ENCODE measurements at places on chromosomes 4 and X.

DNA sequence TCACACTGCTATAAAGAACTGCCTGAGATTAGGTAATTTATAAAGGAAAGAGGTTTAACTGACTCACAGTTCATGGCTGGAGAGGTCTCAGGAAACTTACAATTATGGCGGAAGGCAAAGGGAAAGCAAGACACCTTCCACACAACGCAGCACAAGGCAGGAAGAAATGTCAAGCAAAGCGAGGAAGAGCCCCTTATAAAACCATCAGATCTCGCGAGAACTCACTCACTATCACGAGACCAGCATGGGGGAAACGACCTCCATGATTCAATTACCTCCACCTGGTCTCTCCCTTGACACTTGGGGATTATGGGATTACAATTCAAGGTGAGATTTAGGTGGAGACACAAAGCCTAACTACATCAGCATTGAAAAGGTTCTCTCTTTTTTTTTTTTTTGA, 39.6 kb downstream of the PALLD start:
- DNase-seq: no peak

DNA sequence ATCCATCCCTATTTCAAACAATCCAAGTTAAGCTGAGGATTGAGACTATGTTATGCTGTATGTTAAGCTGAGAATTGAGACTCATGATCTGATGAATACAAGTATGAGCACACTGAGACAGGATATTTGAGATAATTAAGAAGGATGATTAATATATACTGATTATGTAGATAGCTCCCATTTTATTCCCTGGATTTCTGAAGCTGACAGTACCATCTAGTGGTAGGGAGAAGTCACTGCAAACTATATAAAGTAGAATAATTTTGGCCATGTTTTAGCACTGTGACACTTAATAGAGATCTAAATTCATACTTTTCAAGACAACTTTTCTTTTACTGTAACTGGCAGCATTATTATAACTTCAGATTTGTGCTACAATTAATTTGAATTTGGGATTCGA, 63.8 kb upstream of the HPRT1 start:
- no peak for DNase-seq

- DNase-seq: no peak
Observed at GRCh38 chr4:138049355-138049754, 192.8 kb downstream of the SLC7A11 start.

DNA sequence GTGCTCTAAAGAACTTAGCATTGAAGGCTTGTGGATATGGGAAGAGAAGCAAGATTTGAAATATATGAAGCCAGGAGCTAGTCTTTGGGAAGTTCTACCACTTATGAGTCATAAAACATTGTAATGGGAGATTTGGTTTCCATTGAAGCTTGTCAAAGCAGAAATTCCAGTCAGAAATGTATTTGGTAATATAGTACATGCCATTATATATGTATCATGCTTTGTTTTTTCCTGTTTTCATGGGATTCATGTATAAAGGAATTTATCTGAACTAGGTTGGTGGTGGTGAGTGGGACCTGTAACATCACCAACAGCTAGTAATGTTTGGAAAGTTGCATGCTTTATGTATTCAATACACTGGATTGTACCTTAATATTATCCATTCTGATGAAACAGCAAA, 14.6 kb upstream of the DCAF8L2 start:
- no peak for DNase-seq

- no peak for DNase-seq
Observed at GRCh38 chr4:24273136-24273535, 311.2 kb downstream of the DHX15 start.

DNA sequence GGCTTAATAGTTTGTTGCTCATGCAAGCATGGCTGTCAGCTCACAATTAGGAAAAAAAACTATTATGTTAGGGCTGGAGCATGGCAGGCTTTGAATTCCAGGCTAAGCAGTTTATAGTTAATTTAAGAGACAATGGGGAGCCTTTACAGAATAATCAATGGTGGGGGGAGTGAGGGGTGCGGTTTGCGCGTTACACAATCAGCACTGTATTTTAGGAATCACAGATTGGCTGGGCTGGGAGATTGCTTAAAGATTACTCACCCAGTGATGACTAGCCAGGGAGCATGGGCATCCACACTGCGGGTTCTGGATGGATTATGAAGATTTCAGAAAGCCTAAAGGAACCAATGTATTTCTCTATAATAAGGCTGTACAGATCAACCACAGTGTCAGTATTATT, 186.6 kb downstream of the SOX3 start:
- DNase-seq: no peak

- DNase-seq: no peak
Observed at GRCh38 chrX:139560221-139560620, 29.7 kb downstream of the F9 start.

DNA sequence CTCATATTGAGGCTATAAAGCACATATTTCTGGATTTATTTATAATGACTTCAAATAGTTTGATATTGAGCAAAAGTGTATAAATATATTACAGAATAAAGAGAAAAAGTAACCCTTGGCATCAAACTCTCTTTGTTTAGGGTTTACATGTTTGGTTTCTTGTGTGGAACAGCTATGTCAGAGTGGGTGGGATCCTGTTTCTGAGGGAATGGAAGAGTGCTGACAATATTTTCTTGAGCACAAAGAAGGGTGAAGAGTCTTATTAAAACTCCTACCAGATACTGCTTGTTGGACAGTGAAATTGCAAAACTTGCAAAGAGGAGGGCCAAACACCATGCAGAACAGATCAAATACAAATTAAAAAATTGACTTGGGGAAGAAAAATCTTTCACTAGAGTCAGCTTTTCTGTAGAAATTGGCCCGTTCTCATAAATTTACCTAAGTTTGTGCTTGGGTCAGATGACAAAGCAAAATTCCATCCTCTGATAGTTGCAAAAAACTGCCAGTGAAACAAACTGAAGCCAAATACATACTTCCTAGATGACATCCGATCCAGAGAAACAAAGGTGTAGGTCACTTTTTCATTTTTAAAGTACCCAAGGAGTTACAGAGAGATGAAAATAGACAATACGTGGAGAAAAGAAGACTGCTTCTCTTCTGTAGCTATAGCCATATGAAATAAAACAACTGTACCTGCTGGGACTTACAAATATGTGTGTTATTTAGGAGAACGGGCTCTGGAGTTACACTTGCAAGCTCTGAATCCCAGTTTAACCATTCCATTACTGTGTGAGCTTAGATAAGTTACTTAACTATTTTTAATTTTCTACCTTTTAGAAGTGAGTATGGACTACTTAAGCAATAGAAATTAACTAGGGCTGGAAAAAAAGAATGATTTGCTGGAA, 133.3 kb downstream of the MAML3 start:
- no peak for DNase-seq

DNA sequence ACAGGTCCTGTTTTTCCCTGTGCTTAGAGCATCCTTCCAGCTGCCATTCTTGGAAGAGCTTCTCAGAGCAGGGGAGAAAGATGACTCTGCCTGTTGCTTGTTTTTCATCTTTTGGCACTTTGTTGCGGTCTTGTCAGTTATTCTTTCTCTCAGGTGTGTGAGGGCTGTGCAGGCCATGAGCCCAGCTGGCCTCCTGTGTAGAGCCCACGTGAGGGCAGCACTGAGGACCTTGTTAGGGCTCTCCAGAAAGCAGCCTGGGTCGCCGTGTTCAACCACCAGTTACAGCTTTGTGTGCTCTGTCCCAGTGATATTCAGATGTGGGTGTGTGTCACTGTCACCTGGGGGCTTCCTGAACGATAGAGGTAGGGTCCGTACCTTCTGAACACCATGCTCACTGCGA, 52.8 kb downstream of the NOP14 start:
- DNase-seq: no peak

DNA sequence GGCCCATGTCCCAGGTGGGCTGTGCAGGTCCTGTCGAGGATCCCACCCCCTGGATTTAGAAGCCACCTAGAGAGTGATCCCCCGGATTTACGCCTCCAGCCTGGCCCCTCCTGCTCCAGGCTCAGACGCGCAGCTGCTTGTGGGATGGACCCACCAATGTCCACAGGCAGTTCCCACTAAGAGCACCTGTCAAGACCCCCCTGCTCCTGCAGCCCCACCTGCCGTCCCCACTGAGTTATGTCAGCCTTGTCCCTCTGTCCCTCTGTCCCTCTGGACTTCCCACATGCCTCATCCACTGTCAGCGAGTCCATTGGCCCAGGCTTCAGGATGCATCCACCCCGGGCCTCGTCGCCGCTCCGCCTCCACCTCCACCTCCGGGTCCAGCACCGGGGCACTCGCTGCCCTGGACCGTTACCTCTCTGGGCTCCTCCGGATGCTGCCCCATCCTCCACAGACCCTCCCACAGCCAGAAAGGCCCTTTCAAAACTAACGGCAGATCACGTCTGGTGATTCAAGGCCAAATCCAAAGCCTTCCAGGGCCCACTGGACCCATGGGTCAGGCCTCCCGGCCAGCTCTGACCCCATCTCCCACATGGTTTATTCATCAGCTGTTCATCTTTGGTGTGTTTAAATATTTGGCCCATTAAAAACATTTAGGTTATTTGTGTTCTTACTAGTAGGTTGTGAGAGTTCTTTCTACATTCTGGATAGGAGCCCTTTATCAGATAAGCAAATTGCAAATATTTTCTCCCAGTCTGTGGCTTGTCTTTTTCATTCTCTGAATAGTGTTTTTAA, 28.3 kb downstream of the HTRA3 start:
- DNase-seq: no peak

- no peak for DNase-seq
Observed at GRCh38 chr4:31983677-31984076, 1263.5 kb downstream of the PCDH7 start.

DNA sequence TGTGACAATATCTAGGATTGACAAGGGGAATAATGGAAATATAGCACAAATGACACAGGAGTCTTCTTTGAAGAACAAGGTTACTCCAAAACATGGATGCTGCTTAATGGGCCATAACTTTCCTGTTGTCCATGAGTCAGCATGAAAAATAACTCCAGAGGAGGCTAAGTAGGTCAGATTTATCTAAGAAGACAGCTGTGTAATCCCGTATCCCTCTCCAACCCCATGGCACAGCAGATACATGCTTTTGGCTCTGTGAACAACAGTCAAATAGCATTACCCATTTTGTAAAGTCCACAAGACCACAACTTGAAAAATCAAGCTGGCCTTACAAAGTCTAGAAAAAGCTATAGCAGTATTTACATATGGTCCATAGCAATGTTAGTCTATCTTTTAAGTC, 2.1 kb upstream of the TMEM131L start:
- no peak for DNase-seq

DNA sequence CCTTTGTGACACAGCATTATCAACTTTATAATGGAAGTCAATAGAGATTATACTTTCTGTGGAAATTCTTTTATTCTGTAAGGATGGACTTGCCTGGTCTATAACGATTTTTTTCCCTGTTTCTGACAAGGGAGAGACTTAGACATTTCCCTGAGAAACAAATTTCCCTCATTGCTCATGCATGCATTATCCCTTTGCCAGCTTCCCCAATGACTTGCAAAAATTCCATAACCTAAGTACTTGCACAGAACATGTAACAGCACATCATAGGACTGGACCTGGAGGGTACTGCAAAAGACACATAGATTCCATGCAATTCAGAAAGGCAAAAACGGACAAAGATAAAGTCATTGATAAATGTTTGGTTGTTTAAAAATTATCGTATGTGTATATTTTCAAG, 166.7 kb downstream of the FHIP1A start:
- DNase-seq: no peak

DNA sequence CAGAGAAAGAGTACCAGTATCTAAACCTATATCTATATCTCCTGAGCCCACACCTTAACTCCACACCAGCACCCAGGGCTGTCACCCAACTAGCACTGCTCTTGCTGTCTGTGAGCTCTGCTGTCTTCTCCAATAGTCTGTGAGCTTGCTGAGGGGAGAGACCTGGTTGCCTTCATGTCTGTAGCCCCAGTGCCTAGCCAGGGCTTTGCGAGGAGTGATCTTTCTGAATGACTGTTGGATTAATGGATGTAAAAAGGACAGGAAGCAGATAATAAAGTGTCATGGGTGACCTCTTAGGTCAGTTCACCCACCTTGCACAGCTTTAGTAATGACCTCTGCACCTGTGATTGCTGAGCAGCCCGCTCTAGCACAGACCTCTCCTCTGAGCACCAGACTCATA, 30.5 kb downstream of the CNGA2 start:
- no peak for DNase-seq

- DNase-seq: no peak
Observed at GRCh38 chrX:138931212-138931611, 219.7 kb upstream of the FGF13 start.

DNA sequence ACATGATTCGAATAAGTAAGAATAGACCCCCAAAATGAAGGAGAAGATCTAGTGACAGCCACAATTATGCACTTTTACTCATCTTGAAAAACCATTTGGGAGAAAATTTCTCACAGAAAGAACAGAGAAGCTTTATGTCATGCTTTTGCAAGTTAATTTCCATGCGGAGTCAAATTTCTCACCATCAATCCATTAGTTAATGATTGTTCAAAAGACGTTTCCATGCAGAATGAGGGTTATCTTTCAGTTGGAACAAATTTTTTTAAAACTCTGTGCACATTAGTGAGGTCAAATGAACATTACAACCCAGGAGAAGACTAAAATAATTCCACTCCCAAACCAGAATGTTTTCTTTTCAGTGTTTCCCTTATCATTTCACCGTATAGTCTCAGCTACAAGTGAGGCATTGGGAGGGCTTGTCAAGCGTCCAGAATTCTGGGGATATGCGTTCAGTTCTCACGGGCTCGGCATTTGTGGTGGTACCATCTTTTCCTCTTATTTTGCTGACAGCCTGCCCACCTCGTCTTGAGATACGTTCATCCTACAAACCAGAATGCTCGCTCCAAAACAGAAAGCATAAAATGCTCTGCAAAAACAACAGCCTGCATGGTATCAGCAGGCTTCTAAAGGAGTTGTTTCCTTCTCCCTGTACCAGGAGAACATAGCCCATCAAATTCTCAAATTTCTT, 130.8 kb upstream of the TBL1X start:
- DNase-seq: no peak

DNA sequence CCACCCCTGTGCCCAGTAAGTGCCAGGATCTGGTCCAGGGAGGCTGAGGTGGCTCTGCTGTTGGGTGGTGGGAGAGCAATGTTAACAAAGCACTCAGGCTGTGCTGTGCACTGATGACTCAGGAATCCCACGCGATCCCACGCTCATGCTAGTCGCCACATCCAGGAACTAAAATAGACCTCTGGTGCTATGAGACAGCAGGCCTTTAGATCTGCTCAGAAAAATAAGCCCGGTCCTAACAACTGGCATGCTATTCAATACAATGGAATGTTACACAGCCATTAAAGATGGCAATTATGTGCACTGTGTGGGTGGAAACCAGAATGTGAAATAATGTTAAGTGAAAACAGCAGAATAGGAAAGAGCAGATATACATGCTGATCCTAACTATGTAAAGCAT, 26.0 kb downstream of the ARL13A start:
- DNase-seq: no peak

- DNase-seq: no peak
Observed at GRCh38 chr4:8232748-8233147, 33.7 kb downstream of the SH3TC1 start.

DNA sequence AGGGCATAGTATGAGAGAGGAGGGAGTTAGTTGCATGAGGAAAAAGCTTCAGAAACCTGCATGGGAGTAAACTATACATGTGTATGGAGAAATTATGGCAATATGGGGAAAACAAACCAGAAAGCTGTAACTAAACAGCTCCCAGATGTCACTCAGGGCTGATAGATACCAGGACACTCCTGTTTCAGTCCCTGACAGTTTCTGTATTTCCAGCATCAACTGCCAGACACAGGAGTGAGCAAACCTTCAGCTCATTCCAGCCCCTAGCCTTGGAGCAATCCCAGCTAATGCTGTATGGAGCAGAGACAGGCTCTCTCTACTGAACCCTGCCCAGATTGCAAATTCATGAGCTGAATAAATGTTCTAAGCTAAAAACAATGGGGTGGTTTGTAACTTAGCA, 382.9 kb upstream of the MAGEB18 start:
- no peak for DNase-seq
